ENCODE measurements at places on chromosomes 3 and 15. TPM values are rescaled to one million over a fixed set of nuclear protein-coding genes. Genes with fewer than 3 reads are reported as not detected.
A peak's percentile ranks its signal among the peaks of the same experiment; 100 is the strongest.

CCDC9B gene
- polyA plus RNA-seq: 0.08 TPM

SIDT1 gene
- polyA plus RNA-seq: 23.9 TPM

HTR3E gene
- not detected for polyA plus RNA-seq

AADACL2 gene
- polyA plus RNA-seq: not detected

LEKR1 gene
- 0.56 TPM for polyA plus RNA-seq

GRCh38 chr15:96326328-96327154 is 4.0 kb upstream of the NR2F2 start:
- H3K27ac ChIP-seq: peak overlapping the region; percentile 67
- peaks cover 68% of the 10 kb centered on the region for H3K27me3 ChIP-seq
- H3K4me3 ChIP-seq: peak overlapping the region; percentile 17
- H3K4me1 ChIP-seq: no peaks in the 10 kb centered on the region

DNA sequence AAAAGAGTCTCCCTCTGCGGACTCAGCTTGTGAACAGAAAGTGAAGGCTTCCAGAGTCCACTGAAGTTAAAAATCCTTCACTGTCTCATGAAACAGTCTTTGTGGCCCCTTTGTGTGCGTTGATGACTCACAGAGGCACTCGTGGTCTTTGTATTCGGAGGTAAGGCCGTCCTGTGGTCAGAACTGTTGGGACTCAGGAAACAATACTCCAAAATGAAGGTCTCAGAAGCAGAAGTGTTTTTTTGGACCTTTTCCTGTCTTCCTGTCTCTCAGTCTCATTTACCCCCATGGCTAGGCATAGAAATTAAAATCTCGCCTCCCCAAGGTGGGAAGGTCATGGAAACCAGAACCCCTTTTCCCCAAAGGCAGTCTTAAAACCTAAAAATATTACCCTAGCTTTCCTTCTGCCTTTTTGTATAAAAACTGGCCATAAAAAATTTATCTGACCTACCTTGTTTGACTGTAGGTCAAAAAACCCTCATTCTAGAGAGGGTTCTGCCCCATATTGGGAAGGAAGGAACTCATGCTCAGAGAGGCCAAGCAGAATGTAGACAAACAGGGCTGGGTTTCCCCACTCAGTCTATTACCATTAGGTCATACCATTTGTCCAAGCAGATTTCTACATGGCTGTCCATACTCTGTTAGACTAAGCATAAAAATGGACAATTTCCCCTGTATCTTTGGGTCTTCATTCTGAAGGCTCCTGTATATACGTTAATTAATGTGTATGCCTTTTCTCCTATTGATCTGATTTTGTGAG is 19.1 kb upstream of the EPB42 start:
- no peaks in the 10 kb centered on the region for H3K36me3 ChIP-seq
- H3K27ac ChIP-seq: no peak overlapping the region
- DNase-seq: no peak
- H3K4me3 ChIP-seq: no peak overlapping the region
- H3K27me3 ChIP-seq: no peaks in the 10 kb centered on the region

GRCh38 chr15:92614301-92614700 is 41.3 kb downstream of the FAM174B start:
- H3K4me1 ChIP-seq: no peaks in the 10 kb centered on the region
- H3K4me3 ChIP-seq: no peak overlapping the region
- H3K27me3 ChIP-seq: no peaks in the 10 kb centered on the region
- H3K27ac ChIP-seq: no peak overlapping the region

- no peak overlapping the region for H3K4me3 ChIP-seq
- no peak overlapping the region for H3K27ac ChIP-seq
- no peaks in the 10 kb centered on the region for H3K36me3 ChIP-seq
- no peaks in the 10 kb centered on the region for H3K4me1 ChIP-seq
- H3K27me3 ChIP-seq: no peaks in the 10 kb centered on the region
Observed at GRCh38 chr3:194977356-194977755, 291.7 kb downstream of the FAM43A start.

DNA sequence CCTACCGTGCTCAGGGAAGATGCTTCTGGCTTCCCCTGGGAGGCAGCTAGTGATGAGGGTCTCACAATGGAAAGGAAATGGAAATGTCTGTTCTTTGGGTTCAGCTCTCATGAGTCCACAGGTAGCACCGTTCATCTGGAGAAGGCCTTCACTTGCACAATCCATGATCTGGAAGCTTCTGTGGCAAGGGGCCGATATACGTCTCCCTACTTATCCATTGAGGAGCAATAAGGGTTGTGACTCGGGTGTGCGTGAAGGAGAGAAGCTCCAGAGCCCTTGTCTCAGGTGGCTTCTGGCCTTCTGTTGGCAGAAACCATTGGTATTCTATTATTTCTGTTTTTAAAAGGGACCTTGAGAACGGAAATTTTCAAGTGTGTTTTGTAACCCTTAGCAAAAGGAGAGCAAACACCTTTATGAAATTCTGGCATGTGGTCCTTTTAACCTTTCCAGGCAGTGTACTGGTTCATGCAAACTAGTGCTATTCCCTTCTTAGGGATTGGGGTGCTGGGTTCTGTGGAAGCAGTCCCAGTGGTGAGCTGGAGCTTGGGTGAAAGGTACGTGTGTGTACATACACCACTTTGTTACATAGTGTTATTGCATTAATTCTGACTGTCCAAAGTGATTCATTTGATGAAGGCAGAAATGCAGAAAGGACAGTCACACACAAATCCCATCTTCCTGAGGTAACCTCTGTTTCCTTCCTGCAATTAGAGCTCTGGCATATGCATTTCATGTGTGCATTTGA is 32.5 kb downstream of the KLF13 start:
- H3K27ac ChIP-seq: peak overlapping the region; percentile 90
- peak overlapping the region; percentile 56 for H3K4me3 ChIP-seq
- H3K4me1 ChIP-seq: peaks cover 100% of the 10 kb centered on the region
- no peak for DNase-seq
- no peaks in the 10 kb centered on the region for H3K36me3 ChIP-seq
- H3K27me3 ChIP-seq: no peaks in the 10 kb centered on the region

GRCh38 chr3:37605572-37606153 is 256.0 kb upstream of the CTDSPL start:
- H3K4me1 ChIP-seq: no peaks in the 10 kb centered on the region
- no peak for DNase-seq
- H3K27ac ChIP-seq: no peak overlapping the region
- H3K4me3 ChIP-seq: no peak overlapping the region
- H3K36me3 ChIP-seq: no peaks in the 10 kb centered on the region

- no peak overlapping the region for H3K27ac ChIP-seq
- no peaks in the 10 kb centered on the region for H3K36me3 ChIP-seq
- peaks cover 13% of the 10 kb centered on the region for H3K4me1 ChIP-seq
- no peak overlapping the region for H3K4me3 ChIP-seq
- no peaks in the 10 kb centered on the region for H3K27me3 ChIP-seq
Observed at GRCh38 chr15:58247855-58248842, 110.0 kb downstream of the AQP9 start.

GRCh38 chr3:73401059-73401458 is 223.7 kb downstream of the PDZRN3 start:
- no peaks in the 10 kb centered on the region for H3K4me1 ChIP-seq
- H3K4me3 ChIP-seq: no peak overlapping the region

GRCh38 chr15:83030021-83030420 is 18.6 kb upstream of the C15orf40 start:
- DNase-seq: no peak
- H3K36me3 ChIP-seq: peaks cover 19% of the 10 kb centered on the region
- H3K4me3 ChIP-seq: no peak overlapping the region
- no peak overlapping the region for H3K27ac ChIP-seq

DNA sequence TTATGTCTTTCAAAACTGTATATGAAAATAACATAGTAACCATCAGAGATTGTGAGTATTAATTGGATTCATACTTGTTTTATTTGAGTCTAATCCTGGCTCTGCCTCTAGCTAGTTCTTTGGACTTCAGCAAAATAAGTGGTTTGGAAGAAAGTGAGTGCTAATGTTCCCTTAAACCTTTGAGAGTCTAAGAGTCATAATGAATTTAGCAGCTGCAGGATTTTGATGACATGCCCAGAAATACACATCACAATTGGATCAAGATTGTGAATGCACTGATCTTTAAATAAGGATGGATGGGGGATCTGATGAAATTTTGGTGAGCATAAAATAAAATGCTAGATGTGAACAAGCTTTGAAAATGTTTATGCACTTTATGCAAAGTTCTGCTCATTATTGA is 79.9 kb upstream of the FAM98B start:
- DNase-seq: no peak
- no peaks in the 10 kb centered on the region for H3K4me1 ChIP-seq
- no peaks in the 10 kb centered on the region for H3K27me3 ChIP-seq
- H3K27ac ChIP-seq: no peak overlapping the region
- no peaks in the 10 kb centered on the region for H3K36me3 ChIP-seq

DNA sequence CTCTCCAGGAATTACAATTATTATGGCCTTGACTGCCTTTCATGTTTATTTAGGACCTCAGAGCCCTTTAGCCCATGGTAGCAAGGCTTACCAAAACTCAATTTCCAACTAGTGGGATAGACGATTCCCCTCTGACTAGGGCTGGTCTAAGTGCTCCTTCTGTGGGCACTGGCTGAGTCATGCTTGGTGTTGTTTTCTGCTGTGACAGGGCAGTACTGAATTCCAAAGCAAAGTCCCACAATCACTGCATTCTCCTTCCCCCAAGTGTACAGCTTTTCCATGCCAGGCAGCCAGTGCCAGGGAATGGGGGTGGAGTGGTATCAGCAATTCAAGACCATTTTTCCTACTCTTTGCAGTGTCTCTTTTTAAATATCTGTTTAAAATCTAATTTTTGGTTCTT is 509.0 kb upstream of the NECTIN3 start:
- H3K27ac ChIP-seq: no peak overlapping the region
- no peak overlapping the region for H3K4me3 ChIP-seq
- no peak for DNase-seq
- no peaks in the 10 kb centered on the region for H3K4me1 ChIP-seq
- no peaks in the 10 kb centered on the region for H3K36me3 ChIP-seq

DNA sequence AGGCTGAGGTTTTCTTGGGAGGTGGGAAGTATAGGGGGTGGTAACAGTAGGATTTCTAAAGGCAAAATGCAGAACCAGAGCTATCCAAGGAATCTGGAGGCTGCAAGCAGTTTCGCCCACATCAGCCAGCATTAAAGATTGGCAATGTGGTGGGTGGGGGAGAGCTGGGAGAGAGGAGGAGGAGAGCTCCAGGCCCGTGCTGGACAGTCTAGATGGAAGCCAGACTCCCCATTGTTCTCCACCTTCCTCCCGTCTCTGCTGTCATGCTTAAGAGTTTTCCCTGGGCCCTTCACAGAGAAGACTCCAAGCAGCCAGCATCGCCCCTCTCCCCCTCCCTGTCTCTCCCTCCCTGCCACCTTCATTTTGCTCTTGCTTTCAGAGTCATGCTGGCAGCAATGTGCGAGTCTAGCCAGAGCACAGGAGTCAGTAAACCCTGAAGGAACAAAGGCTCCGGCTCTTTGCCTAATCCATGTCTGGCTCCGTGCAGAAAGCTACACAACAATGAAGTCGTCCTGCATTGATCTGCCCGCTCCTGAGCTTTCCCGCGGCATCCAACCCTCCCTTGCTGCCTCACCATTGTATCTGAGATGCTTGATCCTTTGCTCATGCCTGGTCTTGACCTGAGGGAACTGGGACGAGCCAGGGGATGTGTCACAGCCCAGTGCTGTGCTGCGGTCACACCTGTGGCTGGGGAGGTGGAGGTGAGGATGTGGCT is 282.9 kb downstream of the NTRK3 start:
- no peak overlapping the region for H3K27ac ChIP-seq
- H3K27me3 ChIP-seq: no peaks in the 10 kb centered on the region
- H3K36me3 ChIP-seq: no peaks in the 10 kb centered on the region
- no peak overlapping the region for H3K4me3 ChIP-seq
- no peaks in the 10 kb centered on the region for H3K4me1 ChIP-seq

DNA sequence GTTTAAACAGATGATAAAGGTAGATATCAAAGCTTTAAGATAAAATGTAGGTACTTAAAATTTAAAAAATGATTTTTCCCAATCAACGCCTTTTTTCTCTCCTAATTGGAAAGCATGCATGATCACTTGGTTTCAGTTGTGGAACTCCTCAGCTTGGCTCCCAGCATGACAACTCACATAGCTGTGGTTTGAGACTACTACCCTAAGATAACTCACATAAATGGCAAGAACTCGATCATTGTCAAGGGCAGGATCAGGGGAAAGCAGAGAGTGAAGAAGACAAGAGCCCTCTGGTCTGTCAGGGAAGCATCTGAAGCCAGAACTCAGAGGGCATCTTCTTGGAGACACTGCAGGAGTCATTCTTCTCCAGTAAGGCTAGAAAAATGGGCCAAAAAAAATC is 516.7 kb downstream of the NTRK3 start:
- no peak overlapping the region for H3K27ac ChIP-seq
- DNase-seq: no peak
- no peaks in the 10 kb centered on the region for H3K36me3 ChIP-seq
- H3K4me1 ChIP-seq: peaks cover 7% of the 10 kb centered on the region
- no peaks in the 10 kb centered on the region for H3K27me3 ChIP-seq

DNA sequence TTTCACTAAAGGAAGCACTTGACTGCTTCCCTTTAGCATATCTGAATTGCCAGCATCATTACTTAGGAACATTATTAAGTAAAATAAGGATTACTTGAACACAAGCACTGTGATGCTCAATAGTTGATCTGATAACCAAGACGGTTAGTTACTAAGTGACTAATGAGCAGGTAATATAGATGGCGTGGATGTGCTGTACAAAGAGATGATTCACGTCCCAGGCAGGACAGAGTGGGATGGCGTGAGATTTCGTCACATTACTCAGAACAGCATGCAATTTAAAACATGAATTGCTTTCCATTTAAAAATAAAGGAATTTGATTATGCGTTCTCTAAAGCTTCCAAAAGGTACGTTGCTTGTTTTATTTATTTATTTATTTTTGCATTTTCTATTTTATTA is 240.0 kb upstream of the ARHGEF26 start:
- DNase-seq: no peak
- H3K36me3 ChIP-seq: no peaks in the 10 kb centered on the region
- H3K27ac ChIP-seq: no peak overlapping the region
- no peaks in the 10 kb centered on the region for H3K27me3 ChIP-seq

DNA sequence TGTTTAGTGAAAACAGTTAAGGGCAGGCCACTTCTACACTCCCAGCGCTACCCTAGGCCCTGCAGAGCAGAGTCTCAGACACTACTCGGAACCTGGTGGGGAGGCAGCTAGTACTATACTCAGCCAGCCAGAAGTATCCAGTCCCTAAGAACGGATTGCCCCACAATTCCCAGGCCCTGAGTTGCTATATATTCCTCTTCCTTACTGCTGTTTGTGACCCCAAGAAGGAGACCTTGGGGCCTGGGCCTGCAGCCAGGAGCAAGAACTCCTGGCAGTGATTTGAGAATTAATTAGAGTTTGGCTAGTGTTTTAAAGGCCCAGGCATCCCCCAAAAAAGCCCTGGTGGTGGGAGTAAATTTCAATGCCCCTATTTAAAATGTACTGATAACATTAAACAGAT is 87.7 kb downstream of the RBPMS2 start:
- H3K4me1 ChIP-seq: no peaks in the 10 kb centered on the region
- no peak overlapping the region for H3K27ac ChIP-seq
- H3K36me3 ChIP-seq: peaks cover 45% of the 10 kb centered on the region

All from CD8-positive, alpha-beta memory T cell (primary cell).